Activated CD4-positive, alpha-beta T cell treated with anti-CD3 and anti-CD28 coated beads, Interleukin-2, amount 50 U/mL, for 24 hours (primary cell): ENCODE measurements at places on chromosomes 16 and 17.

DNA sequence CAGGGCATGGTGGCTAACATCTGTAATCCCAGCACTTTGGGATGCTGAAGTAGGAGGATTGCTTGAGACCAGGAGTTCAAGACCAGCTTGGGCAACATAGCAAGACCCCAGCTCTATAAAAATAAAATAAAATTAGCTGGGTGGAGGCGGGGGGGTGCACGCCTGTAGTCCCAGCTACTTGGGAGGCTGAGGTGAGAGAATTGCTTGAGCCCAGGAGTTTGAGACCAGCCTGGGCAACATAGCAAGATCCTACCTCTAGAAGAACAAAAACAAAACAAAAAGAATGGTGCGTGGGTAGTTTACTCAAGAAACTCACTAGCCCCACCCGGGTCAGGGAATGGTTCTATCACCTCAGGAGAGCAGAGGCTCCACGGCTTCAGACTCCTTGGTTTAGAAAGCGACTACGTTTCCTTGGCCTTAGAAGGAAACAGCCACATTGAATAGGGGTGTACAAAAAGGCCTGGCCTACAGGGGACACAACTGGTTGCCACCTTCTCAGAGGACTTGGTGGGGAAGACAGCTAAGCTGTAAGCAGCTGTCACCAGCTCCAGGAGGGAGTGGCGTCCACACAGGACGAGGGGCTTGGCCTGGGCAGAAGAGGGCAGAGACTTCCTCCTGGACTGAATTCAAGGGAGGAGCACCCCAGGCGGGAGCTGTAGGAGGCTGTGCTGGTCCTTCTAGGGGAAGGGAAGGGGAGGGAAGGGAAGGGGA is 716 bp downstream of the TK1 start:
- DNase-seq = no peak

- DNase-seq = no peak
Observed at GRCh38 chr17:13420878-13421277, 180.9 kb downstream of the HS3ST3A1 start.

- DNase-seq = no peak
Observed at GRCh38 chr16:84603140-84603816, 14.6 kb downstream of the COTL1 start.

DNA sequence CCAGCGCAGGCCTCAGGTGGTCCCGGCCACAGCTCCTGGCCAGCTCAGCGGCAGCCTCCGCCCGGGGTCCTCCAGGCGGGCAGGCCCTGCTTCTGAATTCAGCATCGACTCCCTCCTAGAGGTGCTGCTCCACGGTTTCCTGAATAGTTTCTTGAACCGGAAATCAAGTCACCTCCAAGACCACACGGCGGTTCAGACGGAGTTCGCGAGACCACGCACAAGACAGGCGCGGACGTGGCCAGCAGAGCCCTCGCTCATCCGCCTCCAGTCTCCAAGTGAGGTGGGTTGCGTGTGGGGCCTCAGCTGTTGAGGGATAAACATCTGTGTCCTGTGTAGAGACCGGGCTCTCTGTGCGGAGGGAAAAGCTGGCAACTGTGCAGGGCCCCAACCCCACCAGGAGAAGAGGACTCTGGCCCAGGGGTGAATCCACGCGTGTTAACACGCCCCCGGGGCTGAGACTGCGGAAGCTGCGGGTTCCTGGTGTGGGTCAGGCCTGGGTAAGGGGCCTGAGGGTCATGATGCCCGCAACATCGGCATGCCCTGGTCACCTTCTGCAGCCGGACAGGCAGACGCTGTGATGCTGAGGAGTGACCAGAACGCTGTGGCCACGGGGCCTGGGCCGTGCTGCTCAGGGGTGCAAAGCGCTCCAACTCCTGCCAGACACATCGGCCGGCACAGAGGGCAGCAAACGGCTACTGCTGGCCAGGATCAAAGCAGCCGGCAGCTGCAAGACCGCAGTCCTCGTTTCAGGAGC is 55.0 kb upstream of the METRNL start:
- no peak for DNase-seq

DNA sequence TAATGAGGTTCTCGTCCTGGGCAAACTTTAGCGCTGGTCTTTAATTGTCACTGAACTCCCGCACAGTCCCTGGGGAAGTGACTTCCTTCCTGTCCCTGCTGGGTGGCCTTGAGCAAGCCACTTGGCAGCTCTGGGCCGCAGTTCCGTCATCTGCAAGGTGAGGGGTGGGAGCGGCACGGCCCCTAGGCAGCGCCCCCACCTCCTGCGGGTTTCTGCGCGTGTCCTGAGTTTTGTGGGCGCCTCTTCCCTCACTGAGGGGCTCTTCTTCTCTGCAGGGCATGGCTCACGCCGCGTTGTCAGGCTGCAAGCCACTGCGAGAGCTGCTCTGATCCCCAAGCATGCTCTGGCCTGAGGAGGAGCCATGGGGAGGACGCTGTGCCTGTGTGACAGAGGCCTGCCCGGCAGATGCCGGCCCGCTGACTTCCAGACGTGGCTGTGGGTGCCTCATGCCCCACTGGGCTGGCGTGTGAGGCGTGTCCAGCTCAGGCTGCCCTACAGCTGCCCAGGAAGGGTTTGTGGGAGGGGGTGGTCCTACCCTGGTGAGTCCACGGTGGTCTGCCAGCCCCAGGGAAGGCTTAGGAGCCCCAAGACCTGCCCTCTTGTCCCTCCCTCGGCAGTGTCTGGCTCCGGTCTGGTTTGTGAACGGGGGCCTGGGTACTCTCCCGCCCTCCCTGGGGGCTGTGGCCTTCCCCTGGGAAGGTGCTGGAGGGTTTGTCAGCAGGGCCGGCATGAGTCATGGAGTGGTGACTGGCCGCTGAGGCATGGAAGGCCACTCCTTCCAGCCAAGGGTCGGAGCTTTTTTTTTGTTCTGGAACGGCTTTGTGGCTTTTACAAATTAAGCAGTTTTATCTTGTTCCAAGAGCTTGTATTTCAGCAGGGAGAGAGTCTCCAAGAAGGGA is 182.0 kb downstream of the SEC14L1 start:
- DNase-seq = no peak
